H1 (cell line): ENCODE measurements at places on chromosomes 4 and X. TPM values are rescaled to one million over a fixed set of nuclear protein-coding genes. Genes with fewer than 3 reads are reported as not detected.
A peak's percentile ranks its signal among the peaks of the same experiment; 100 is the strongest.

Gene ARMCX1
- polyA plus RNA-seq: 9.8 and 12.5 TPM in 2 replicates

DNA sequence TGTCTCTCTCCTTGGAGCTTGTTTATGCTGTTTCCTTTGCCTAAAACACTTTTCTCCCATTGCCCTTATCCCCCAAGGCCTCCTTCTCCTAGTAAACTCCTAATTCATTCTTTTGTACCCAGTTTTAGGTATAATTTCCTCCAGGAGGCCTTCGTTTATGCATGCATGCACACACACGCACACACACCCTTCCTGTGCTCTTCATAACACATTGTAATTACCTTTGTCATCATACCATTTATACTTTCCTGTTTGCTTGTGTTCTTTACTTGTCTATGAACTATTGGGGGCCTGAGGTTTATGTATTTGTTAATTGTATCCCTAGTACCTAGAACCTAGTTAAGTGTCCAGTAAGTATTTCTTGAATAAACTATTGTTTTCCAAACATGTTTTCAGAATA lies 45.5 kb downstream of the XIAP start:
- H3K4me1 ChIP-seq: no peaks in the 10 kb centered on the region
- peaks cover 8% of the 10 kb centered on the region; the same call in 1 of the 2 replicates for H3K36me3 ChIP-seq
- no peak for DNase-seq
- H3K27me3 ChIP-seq: no peaks in the 10 kb centered on the region

- no peaks in the 10 kb centered on the region for H3K36me3 ChIP-seq
- no peak overlapping the region for H3K27ac ChIP-seq
- peaks cover 7% of the 10 kb centered on the region for H3K4me1 ChIP-seq
- DNase-seq: no peak
- H3K4me3 ChIP-seq: no peak overlapping the region
Observed at GRCh38 chr4:40562208-40562607, 67.5 kb downstream of the RBM47 start.

- H3K27me3 ChIP-seq: peaks cover 58% of the 10 kb centered on the region
- H3K4me1 ChIP-seq: peaks cover 24% of the 10 kb centered on the region
- H3K4me3 ChIP-seq: peak overlapping the region; percentile 70
- H3K27ac ChIP-seq: no peak overlapping the region
- DNase-seq: no peak
- H3K36me3 ChIP-seq: no peaks in the 10 kb centered on the region
Observed at GRCh38 chrX:129958083-129958465, 24.4 kb upstream of the BCORL1 start.

DNA sequence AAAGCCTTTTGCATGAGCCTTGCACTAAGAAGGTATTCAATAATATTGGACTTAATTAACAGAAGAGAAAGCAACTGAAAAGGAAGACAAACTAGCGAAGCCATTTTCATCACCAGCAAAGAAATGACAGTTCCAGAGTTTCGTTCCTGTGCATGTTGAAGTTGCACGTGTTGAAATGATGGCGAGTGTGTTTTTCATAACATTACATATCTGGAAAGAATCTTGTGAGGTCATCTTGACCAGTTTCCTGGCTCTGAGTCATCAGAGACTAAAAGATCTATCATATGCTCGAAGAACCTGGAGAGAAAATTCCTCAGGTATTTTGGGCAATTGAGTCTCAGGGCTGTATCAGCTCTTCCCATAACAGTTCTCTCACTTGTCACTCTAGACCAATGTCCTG lies 106.2 kb upstream of the MAML3 start:
- DNase-seq: no peak
- no peak overlapping the region for H3K4me3 ChIP-seq
- no peaks in the 10 kb centered on the region for H3K27me3 ChIP-seq
- H3K4me1 ChIP-seq: no peaks in the 10 kb centered on the region
- H3K27ac ChIP-seq: no peak overlapping the region

DNA sequence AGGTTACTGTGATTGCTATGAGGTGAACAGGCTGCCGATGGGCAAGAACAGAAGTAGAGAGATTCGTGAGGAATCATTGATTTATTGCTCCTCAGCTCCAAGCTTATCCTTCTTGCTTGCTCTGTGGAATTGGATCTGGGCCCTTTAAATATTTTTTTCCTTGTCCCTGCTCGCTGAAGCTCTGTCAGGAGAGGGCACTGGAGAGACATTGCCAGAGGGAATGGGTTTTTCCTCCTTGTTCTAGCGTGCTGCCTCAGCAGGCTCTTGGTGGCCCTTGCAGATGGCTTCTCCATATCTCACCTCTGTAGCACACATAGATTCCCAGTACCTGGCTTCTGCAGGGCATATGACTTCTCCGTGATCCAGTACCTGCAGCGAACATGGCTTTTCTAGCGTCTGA lies 67.4 kb downstream of the CNGA2 start:
- no peaks in the 10 kb centered on the region for H3K27me3 ChIP-seq
- DNase-seq: no peak
- no peak overlapping the region for H3K27ac ChIP-seq
- H3K4me3 ChIP-seq: no peak overlapping the region
- H3K4me1 ChIP-seq: no peaks in the 10 kb centered on the region

DNA sequence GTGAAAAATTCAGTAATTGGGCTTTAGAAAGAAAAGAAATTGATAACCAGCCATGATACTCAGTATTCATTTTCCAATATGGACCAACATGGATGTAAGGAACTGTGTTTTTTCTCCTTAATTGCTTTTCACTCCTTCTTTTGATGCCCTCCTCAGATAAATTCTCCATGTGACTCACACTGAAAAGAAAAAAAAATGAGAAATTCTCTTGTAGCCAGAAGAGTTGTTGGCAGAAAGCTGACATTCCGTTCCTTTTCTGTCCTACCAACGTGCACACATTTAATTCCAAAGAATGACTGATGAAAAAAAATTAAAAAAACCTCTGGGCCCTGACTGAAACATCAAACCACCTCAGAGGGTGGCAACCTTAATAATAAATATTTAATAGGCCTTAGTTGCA lies 153.1 kb downstream of the AMELX start:
- no peak for DNase-seq
- no peak overlapping the region for H3K27ac ChIP-seq
- no peaks in the 10 kb centered on the region for H3K36me3 ChIP-seq
- H3K4me1 ChIP-seq: no peaks in the 10 kb centered on the region
- H3K4me3 ChIP-seq: no peak overlapping the region

Gene MRPS18C
- polyA plus RNA-seq: 14.3 and 22.6 TPM in 2 replicates

GRCh38 chr4:181966104-181966551 lies 277.1 kb upstream of the TENM3 start:
- H3K27ac ChIP-seq: no peak overlapping the region
- no peaks in the 10 kb centered on the region; the same call in 1 of the 2 replicates for H3K36me3 ChIP-seq
- DNase-seq: no peak
- H3K27me3 ChIP-seq: no peaks in the 10 kb centered on the region

- H3K27me3 ChIP-seq: no peaks in the 10 kb centered on the region
- no peak overlapping the region for H3K27ac ChIP-seq
- DNase-seq: no peak
- H3K36me3 ChIP-seq: no peaks in the 10 kb centered on the region
- H3K4me3 ChIP-seq: no peak overlapping the region
- no peaks in the 10 kb centered on the region for H3K4me1 ChIP-seq
Observed at GRCh38 chr4:154720618-154721267, 23.1 kb upstream of the LRAT start.

Gene SFRP2
- 108 and 177 TPM in 2 replicates for polyA plus RNA-seq

DNA sequence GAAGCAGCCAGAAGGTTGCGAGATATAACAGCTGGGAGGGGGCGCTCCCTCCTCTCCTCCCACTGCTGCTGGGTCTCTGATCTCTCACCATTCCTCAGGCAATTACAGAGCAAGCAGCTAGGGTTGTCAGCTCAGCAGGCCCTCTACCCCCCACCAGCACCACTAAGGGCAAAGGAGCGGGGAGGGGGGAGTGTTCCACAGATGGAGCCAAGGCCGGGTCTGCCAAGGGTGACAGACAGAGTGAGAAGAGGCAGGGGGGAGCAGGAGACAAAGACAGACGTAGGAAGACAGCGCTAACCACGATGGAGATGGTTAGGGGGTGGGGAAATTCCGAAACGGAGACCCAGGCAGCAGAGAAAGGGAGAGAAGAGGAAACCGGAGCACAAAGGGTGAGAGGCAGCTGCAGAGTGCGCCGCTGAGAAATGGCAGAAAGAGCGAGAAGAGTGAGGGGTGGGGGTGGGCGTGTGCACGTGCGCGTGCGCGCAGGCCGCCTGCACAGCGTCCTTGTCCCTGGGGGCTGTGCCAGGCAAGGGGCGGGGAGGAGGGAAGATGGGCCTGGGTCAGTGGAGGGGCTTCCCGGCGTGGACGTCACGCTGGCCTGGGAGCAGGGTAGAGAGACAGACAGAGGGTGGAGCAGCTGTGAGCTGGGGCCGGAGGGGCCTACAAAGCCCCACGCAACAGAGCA lies 6.9 kb downstream of the L1CAM start:
- H3K36me3 ChIP-seq: no peaks in the 10 kb centered on the region
- H3K27ac ChIP-seq: peak overlapping the region; percentile 15; the same call in 1 of the 2 replicates
- DNase-seq: no peak
- H3K27me3 ChIP-seq: no peaks in the 10 kb centered on the region
- H3K4me1 ChIP-seq: peaks cover 50% of the 10 kb centered on the region

DNA sequence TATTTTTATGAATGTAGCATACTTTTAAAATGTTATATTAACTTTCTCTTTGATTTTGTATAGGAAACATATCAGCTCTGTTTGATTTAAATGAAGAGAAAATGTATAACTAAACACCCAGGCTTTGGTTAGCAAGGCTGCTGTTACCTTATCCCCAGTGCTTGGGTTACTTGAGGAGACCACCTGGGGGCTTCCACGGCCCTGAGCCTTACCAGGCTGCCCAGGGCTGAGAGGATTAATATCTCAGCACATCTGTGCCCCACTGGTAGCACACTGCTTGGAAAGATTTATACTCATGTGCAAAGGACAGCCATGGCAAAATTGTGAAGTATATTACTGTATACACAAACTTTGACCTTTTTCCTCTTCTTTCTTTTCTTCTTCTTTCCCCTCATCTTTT lies 752.9 kb downstream of the RAPGEF2 start:
- no peak overlapping the region for H3K4me3 ChIP-seq
- peaks cover 4% of the 10 kb centered on the region for H3K4me1 ChIP-seq
- no peak overlapping the region for H3K27ac ChIP-seq
- DNase-seq: no peak
- H3K27me3 ChIP-seq: no peaks in the 10 kb centered on the region

Gene EGF
- 1.5 and 2.4 TPM in 2 replicates for polyA plus RNA-seq

DNA sequence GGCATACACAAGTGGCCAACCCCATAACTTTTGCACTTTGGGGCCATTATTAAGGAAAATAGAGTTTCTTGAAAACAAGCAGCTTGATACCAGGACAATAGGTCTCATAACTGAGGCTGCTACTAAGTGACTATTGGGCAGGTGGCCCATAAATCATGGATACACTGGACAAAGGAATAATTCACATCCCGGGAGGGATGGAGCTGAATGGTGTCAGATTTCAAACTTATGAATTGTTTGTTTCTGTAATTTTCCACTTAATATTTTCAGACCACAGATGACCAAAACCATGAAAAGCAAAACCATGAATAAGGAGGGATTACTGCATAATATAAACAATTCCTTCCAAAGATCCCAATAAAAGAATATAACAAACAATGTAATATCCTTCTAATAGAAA lies 114.4 kb downstream of the WDFY3 start:
- DNase-seq: no peak
- H3K4me1 ChIP-seq: no peaks in the 10 kb centered on the region
- H3K27ac ChIP-seq: no peak overlapping the region
- H3K36me3 ChIP-seq: peaks cover 10% of the 10 kb centered on the region; the same call in 1 of the 2 replicates
- H3K27me3 ChIP-seq: no peaks in the 10 kb centered on the region

Gene SERPINA7
- polyA plus RNA-seq: not detected in 2 replicates

Gene PITX2
- 0.09 and 0.31 TPM in 2 replicates for polyA plus RNA-seq

GRCh38 chr4:60078984-60079383 lies 1121.1 kb upstream of the ADGRL3 start:
- H3K36me3 ChIP-seq: no peaks in the 10 kb centered on the region
- H3K27ac ChIP-seq: no peak overlapping the region
- no peaks in the 10 kb centered on the region for H3K27me3 ChIP-seq
- no peaks in the 10 kb centered on the region for H3K4me1 ChIP-seq

GRCh38 chrX:24241822-24242648 lies 71.8 kb downstream of the SUPT20HL2 start:
- H3K4me3 ChIP-seq: no peak overlapping the region
- H3K4me1 ChIP-seq: no peaks in the 10 kb centered on the region
- DNase-seq: no peak

DNA sequence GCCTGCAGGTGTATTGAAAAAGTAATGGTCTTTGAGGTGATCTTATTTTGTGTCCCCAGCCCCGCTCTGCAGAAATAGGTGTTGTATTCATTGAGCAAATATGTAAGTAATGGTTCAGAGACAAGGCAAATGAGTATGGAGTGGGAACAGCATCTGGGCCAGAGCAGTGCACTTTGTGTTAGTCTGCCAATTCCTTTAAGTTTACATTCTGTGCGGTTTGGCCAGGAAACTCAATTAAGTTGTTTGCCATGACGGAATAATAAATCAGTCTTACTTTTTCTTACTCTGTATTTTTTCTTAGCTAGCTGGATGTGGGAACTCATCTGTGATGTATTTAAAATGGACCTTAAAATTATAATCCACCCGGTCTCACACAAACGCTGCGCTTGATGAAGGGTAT lies 12.6 kb downstream of the DCLK2 start:
- DNase-seq: no peak
- H3K4me1 ChIP-seq: no peaks in the 10 kb centered on the region
- H3K27me3 ChIP-seq: no peaks in the 10 kb centered on the region
- H3K36me3 ChIP-seq: no peaks in the 10 kb centered on the region

GRCh38 chrX:23944234-23944633 lies 36.4 kb downstream of the CXorf58 start:
- no peaks in the 10 kb centered on the region for H3K4me1 ChIP-seq
- no peaks in the 10 kb centered on the region for H3K27me3 ChIP-seq
- H3K4me3 ChIP-seq: no peak overlapping the region

- no peak overlapping the region for H3K27ac ChIP-seq
- no peaks in the 10 kb centered on the region for H3K36me3 ChIP-seq
- no peaks in the 10 kb centered on the region for H3K4me1 ChIP-seq
- no peak overlapping the region for H3K4me3 ChIP-seq
Observed at GRCh38 chrX:31497086-31497485, 425.2 kb upstream of the FTHL17 start.

DNA sequence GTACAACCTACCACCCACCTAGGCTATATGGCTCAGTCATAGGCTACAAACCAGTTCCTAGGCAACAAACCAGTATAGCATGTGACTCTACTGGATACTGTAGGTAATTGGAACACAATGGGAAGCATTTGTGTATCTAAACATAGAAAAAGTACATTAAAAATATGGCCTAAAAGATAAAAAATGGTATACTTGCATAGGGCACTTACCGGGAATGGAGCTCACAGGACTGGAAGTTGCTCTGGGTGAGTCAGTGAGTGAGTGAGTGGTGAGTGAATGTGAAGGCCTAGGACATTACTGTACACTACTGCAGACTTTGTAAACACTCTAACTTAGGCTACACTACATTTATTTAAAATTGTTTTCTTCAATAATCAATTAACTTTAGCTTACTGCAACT lies 139.2 kb upstream of the RBPJ start:
- H3K27ac ChIP-seq: no peak overlapping the region
- H3K4me1 ChIP-seq: no peaks in the 10 kb centered on the region
- H3K36me3 ChIP-seq: no peaks in the 10 kb centered on the region
- H3K27me3 ChIP-seq: no peaks in the 10 kb centered on the region
- no peak for DNase-seq

Gene GATA1
- 0.05 TPM in 2 replicates for polyA plus RNA-seq

- H3K4me1 ChIP-seq: no peaks in the 10 kb centered on the region
- H3K36me3 ChIP-seq: peaks cover 5% of the 10 kb centered on the region; the same call in 1 of the 2 replicates
- no peaks in the 10 kb centered on the region for H3K27me3 ChIP-seq
- DNase-seq: no peak
- no peak overlapping the region for H3K4me3 ChIP-seq
Observed at GRCh38 chr4:165312506-165312905, 15.0 kb upstream of the MSMO1 start.
